ENCODE measurements at places on chromosomes 4 and X. TPM values are rescaled to one million over a fixed set of nuclear protein-coding genes. Genes with fewer than 3 reads are reported as not detected.

DNA sequence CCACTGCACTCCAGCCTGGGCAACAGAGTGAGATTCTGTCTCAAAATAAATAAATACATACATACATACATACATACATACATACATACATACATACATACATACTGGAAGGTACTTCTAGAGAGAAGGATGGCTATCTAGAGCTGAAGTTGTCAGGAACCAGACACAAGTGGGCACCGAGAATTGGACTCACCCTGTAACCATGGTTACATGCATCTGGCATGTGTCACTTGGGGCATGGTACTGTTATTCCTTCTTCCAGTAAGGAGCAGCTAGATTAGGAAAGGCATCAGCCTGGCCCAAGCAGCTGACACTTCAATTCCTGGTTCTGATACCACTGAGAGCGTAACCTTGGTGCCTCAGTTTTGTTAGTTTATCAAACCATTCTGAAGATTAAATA, 127.1 kb downstream of the SH3KBP1 start:
- no peak for DNase-seq
- H3K27ac ChIP-seq = no peak overlapping the region
- no peaks in the 10 kb centered on the region for H3K36me3 ChIP-seq
- no peaks in the 10 kb centered on the region for H3K27me3 ChIP-seq
- no peak overlapping the region for H3K4me3 ChIP-seq

DNA sequence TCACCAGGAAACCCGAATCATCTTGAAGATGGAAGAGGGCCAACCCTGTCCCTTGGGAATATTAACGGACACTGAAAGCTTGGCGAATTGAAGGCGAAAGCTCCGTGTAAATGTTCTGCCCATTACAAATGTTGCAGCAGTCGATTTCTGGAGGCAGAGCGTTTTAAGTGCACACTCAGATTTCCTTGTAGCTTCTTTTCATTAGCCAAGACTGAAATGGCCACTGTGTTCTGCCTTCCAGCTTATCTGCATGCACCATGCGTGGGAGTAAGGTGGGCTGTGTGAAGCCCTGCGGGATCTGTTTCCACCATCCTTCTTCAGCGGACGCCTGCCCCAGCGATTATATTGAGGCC, 1.3 kb downstream of the SMIM20 start:
- H3K27me3 ChIP-seq = no peaks in the 10 kb centered on the region
- peaks cover 8% of the 10 kb centered on the region for H3K4me1 ChIP-seq
- DNase-seq = no peak

DNA sequence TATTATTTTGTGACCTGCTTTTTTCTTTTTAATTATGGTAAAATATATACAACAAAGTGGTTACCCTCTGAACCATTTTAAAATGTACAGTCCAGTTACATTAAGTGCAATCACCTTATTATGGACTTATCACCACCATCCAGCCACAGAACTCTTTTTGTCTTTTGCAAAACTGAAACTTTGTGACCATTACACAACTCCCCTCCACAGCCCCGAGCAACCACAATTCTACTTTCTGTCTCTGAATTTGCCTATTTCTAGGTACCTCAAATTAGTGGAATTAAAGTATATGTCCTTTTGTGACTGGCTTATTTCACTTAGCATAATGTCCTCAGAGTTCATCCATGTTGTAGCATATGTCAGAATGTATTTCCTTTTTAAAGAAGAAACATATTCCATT, 39.3 kb upstream of the WWC2 start:
- no peaks in the 10 kb centered on the region for H3K4me1 ChIP-seq
- no peaks in the 10 kb centered on the region for H3K27me3 ChIP-seq
- no peak overlapping the region for H3K4me3 ChIP-seq
- DNase-seq = no peak

- H3K27me3 ChIP-seq = no peaks in the 10 kb centered on the region
- peak; percentile 34 for DNase-seq
- H3K4me1 ChIP-seq = no peaks in the 10 kb centered on the region
- no peaks in the 10 kb centered on the region for H3K36me3 ChIP-seq
These were observed 36.8 kb upstream of the VBP1 start for GRCh38 chrX:155179346-155179997.

DNA sequence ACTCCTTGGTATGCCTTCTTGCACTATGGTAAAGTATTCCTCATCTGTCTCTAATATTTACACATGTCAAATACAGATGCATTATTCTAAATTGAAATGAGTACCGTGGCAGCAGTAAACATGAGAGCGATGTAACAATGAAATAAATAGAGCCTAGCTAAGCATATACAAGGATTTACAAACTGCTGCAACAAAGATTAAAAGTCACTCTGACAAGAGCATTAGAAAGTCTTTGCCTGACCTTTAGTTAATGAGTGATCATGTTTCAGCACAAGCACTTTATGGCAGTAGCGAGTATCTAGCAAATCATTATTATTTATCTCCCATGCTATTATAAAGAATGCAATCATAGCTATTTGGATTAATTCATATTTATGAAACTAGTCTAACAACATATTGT, 547.0 kb upstream of the NDST4 start:
- no peak for DNase-seq
- H3K27ac ChIP-seq = no peak overlapping the region
- H3K4me1 ChIP-seq = no peaks in the 10 kb centered on the region

DNA sequence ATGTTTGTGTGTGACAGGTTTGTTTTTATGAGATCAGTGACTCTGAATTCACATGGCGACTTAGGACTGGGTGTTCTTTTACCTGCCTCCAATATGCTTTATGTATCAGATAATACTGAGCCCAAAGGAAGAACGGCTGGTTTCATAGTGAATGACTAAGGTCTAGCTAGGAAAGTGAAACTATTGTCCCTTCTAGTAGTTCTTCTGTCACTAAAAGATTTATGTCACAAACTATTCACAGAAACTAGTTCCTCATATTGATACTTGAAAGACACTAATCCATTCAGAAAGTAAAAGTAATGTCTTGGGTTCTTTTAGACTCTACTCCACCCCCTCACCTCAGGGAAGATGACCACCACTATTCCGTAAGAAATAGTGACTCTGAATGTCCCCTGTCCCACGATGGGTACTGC, 81.7 kb downstream of the EGF start:
- H3K27ac ChIP-seq = no peak overlapping the region
- DNase-seq = no peak
- H3K27me3 ChIP-seq = no peaks in the 10 kb centered on the region
- H3K4me1 ChIP-seq = peaks cover 1% of the 10 kb centered on the region
- no peaks in the 10 kb centered on the region for H3K36me3 ChIP-seq
- no peak overlapping the region for H3K4me3 ChIP-seq

DNA sequence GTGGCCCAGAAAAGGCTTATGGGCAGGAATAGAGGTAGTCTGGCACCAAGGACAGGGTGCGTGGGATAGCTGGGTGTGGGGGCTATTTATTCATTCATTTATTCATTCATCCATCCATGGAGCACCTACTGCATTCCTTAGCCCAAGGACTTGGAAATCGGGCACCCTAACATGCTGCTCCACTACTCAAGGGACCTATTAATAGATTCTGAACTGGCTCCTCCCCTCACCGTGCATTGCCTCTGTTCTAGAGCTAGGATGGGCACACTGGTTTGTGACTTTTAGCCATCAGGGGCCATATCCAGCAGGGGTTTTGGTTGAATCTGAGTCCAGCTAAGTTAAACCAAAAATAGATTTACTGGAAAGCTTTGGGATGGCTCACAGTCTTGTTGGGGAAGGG, 30.6 kb upstream of the PJA1 start:
- H3K4me3 ChIP-seq = no peak overlapping the region
- H3K27me3 ChIP-seq = no peaks in the 10 kb centered on the region
- no peaks in the 10 kb centered on the region for H3K36me3 ChIP-seq
- H3K27ac ChIP-seq = no peak overlapping the region

The FGFR3 gene
- 0.11 TPM for total RNA-seq

The AVPR2 gene
- total RNA-seq = not detected

The NUP54 gene
- 29.2 TPM for total RNA-seq

The SPOCK3 gene
- 2.2 TPM for total RNA-seq
